Upper lobe of left lung (tissue), 6 donors: ENCODE measurements at places on chromosomes 1 and 21. TPM values are rescaled to one million over a fixed set of nuclear protein-coding genes. Genes with fewer than 3 reads are reported as not detected.

ZNF281 gene
- total RNA-seq, result 26.8 TPM

DNA sequence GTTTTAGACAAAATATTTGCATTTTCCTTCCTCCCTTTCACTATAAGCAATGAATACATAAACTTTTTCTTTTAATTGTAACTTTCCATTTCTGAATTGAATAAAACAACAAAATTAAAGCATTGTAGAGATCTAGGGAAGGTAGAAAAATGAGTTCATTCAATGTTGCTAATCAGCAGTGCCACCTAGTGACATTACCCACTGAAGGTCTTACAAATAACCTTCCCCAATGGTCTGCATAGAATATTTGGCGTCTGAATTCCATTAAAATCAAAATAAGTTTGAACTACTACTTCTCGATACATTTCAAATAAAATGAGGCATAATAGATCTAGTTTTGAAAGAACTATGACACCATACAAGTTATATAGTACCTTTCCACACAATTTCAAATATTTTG is 19.6 kb downstream of the FH start:
- H3K4me3 ChIP-seq, result no peak overlapping the region
- H3K27ac ChIP-seq, result no peak overlapping the region
- H3K4me1 ChIP-seq, result no peaks in the 10 kb centered on the region
- no peak for DNase-seq
- H3K36me3 ChIP-seq, result peaks cover 20% of the 10 kb centered on the region
- no peaks in the 10 kb centered on the region for H3K27me3 ChIP-seq

CELA2A gene
- not detected for total RNA-seq

MARK1 gene
- 1.0 TPM for total RNA-seq

DNA sequence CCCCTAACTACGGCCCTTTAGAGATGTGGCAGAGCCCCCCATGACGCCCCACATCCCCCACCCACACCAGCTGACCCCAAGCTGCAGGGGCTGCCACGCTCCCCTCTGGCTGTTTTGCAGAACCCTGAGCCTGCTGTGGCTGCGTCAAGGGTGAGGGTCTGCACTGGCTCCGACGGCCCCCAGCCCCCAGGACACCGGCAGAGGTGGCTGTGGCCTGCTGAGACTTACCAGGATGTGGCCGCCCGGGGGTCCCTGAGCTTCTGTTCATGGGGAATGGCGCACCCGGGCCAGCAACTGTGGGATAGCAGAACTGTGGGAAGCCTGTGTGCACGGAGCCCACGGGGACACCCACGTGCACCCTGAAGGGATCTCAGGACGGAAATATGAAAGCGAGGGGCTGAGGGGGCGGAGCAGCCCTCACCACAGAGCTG is 12.8 kb upstream of the RNF223 start:
- H3K4me3 ChIP-seq, result no peak overlapping the region
- H3K4me1 ChIP-seq, result no peaks in the 10 kb centered on the region
- peak; percentile 69 for DNase-seq
- peaks cover 17% of the 10 kb centered on the region for H3K36me3 ChIP-seq
- H3K27ac ChIP-seq, result no peak overlapping the region
